ENCODE measurements at places on chromosomes 3 and 15.

DNA sequence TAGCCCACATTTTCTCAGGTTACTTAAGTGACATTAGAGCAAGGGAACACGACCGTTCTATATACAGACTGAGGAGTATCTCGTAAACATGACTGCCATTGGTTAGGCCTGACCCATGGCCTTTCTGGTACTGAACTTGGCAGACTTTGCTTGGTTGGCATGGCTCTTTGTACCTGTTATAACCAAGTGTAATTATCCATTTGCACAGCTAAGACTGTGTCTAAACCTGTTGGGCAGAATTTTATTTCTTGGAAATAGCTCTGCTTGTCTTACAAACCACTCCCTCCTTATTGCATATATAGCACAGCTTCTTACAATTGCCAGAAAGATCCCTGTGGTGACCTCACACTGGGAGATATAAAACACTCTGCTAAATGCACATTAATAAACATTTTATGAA lies 106.9 kb downstream of the P2RY1 start:
- no peak for DNase-seq

DNA sequence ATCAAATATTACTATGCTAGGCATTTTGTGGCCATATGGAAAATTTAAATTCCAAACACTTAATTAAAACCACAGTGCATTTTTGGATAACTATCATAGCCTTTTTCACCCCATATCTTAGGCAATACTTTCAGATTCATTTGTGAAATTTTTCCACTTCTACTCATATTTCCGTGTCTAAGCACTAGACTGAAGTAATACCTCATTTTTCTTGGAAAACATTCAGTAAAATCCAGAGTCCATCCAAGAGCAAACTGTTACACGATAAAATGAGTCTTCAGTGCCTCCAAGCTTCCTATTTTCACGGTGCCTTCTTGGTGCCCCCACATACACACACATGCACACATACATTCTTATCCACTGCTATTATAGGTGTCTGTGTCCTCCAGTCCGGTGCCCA lies 845.9 kb downstream of the TBL1XR1 start:
- DNase-seq = no peak

DNA sequence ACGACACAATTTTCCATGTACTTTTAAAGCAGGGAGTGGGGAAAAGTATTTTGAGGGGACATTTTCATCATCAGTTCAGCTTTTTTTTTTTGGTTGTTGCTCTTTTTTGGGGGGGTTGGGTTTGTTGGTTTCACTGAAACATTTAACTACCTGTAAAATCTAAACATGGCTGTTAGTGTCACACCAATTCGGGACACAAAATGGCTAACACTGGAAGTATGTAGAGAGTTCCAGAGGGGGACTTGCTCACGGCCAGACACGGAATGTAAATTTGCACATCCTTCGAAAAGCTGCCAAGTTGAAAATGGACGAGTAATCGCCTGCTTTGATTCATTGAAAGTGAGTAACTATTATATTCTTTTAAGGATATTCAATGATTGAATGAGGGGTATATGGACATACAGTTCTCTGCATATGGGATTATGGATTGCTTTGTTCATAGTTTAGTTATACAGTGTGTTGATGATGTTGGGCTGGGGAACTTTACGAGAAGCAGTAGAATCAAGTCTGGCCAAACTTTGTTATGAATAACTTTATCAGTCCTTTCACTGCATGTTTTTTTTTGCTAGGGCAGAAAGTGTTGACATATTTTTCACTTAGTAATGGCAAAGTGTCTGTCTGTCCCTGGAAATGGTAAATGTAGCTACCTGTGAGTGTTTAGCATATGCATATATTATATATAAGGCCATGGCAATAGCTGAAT lies 31.5 kb downstream of the MBNL1 start:
- no peak for DNase-seq

DNA sequence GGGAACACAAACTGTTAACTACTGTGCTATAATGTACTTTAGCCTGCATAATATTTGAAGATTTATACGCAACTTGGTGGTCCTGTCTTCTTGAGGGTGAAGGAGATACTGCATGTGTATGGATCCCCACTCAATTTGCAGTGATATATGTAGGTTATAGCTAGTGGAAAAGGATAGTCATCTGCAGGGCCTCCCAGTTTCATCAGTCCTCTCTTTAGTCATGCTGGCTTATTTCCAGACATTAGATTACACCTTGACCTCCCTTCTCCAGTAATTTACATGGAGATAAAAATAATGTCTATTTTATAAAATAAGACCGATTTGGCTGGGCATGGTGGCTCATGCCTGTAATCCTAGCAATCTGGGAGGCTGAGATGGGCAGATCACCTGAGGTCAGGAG lies 3.7 kb downstream of the NR1D2 start:
- DNase-seq = no peak

DNA sequence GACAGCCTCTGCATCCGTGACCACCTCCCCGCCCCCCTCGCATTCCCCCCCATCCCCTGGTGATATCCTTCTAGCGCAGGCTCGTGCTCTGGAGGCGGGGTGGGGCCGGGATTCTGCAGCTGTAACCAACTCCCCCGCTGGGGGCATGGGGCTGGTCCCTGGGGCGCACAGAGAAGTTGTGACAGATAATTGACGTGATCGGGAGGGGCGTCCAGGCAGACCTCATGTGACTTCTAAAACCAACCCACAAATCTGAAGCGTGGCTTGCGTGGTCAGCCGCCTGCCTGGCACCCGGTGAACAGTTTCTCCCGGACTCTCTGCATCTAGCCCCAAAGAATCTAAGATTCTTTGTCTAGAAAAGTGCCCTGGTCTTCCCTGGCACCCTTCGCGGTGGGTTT lies 100.6 kb upstream of the IGF1R start:
- no peak for DNase-seq

GRCh38 chr15:58966698-58967097 lies 20.8 kb upstream of the RNF111 start:
- DNase-seq = no peak

GRCh38 chr15:52789008-52789600 lies 1.0 kb downstream of the ONECUT1 start:
- no peak for DNase-seq

- DNase-seq = no peak
These were observed 68.1 kb upstream of the FOXP1 start for GRCh38 chr3:71651625-71652024.

DNA sequence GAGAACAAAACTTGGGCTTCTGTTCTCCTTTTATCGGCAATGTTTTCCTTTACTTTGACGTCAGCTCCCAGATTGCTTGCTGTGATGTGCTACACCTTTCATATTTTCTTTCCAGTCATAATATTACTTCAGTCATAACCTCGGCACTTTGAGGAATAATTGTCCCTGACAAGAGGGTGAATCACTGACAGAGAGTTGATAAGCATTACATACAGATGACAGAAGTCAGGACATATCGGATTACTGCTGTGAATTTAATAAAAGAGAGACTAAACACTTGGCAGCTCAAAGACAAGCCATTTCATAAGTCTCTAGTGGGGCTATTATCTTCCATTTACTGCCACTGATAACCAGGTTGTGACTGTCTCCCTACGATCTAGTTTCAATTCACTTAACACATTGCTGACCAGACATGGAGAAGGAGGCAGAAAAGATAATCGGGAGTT lies 362.1 kb upstream of the ARRDC4 start:
- no peak for DNase-seq

DNA sequence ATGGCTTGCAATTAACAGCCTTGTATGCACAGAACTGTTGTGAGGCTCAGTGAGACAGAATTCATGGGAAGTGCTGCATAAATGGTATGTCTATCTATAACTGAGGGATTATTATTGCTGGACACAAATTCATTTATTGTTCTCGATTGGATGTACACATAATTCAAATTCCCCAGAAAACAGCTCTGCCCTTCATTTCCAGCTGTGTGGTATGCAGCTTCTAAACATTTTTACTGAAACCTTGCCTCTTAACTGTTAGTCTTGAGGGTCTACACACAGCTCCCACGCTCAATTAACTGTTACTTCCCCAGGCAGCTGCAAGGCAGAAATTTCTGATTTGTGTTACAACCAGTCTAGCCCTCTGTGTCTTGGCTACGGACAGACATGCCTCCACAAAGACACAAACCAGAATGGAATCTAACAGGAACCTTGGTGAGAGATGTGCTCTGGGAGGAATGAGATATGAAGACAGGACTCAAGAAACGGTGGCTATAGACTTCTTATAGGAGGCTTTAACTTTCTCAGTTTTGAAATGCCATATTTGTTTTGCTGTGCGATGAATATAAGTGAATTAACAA lies 139.7 kb upstream of the TBL1XR1 start:
- no peak for DNase-seq

GRCh38 chr3:35817216-35817615 lies 177.9 kb downstream of the ARPP21 start:
- DNase-seq = no peak

DNA sequence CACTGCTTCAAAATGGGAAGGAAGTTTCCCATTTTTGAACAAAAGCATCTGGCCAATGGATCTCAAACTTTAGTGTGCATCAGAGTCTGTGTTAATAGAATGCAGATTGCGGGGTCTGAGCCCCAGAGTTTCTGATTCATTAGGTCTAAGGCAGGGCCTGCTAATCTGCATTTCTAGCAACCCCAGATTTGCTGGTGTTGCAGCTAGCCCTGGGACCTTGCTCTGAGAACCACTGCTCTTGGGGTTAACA lies 30.7 kb upstream of the USP3 start:
- no peak for DNase-seq

- DNase-seq = no peak
These were observed 69.4 kb downstream of the SRGAP3 start for GRCh38 chr3:9179826-9180763.

DNA sequence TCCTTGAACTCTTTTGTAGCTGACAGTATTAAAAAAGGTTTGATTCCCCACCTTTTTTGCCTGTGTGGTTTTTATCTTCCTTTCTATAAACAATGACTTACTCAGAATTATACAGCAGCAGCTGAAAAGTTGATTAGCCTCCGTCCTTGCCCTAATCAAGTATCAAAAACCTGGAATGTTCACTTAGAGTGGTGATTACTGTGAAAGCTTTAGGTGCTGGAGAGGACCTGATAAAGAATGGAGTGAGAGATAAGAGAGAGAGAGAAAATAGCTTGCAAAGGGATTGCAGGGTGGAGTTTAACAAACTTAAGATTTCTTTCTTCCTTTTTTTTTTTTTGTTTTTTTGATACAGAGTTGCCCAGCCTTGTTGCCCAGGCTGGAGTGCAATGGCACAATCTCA lies 6.7 kb downstream of the CGNL1 start:
- DNase-seq = no peak

DNA sequence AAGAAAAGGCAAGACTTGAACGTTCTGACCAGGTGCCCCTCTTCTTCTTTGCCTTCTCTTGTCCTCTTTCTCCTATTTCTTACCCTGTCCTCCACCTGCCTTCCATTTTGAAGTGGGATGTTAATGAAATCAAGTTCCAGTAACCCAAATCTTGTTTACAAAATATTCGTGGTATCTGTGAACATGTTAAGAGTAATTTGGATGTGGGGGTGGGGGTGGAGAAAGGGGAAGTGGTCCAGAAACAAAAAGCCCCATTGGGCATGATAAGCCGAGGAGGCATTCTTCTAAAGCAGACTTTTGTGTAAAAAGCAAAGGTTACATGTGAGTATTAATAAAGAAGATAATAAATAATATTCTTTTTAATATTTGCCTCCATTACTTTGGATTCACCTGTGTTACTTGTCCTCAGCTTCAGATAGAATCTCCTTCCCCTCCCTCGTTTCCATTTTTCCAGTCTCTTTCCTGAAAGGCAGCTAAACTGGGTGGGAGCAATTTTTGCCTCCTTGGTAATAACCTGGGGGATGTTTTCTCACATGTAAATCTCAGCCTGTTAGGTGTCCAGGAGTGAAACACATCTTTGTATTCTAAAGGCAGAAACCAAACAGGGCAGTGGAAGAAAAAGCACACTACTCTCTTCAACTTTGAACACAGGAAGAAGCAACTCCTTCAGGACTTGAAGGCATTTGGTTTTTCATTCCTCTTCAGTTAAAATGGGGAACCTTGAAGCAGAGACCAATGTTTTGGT lies 3.2 kb downstream of the CHST2 start:
- DNase-seq = no peak

GRCh38 chr3:39038165-39038564 lies 13.6 kb downstream of the SCN11A start:
- no peak for DNase-seq

DNA sequence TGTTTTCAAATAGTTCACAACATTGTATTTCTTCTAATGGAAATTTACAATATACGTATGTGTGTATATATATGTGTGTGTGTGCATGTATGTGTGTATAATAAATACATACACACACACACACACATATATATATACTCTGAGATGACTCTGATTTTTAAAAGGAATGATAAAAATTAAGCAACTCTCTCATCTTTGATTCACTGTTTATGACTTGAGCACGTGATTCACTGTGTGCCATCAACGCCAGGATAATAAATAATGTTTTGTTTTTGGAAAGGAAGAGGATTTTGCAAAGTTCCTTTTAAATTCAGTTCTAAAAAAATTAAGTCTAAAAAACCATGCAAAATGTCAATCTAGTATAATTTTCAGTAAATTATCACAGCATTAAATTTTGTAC lies 132.4 kb downstream of the P3H2 start:
- DNase-seq = no peak

DNA sequence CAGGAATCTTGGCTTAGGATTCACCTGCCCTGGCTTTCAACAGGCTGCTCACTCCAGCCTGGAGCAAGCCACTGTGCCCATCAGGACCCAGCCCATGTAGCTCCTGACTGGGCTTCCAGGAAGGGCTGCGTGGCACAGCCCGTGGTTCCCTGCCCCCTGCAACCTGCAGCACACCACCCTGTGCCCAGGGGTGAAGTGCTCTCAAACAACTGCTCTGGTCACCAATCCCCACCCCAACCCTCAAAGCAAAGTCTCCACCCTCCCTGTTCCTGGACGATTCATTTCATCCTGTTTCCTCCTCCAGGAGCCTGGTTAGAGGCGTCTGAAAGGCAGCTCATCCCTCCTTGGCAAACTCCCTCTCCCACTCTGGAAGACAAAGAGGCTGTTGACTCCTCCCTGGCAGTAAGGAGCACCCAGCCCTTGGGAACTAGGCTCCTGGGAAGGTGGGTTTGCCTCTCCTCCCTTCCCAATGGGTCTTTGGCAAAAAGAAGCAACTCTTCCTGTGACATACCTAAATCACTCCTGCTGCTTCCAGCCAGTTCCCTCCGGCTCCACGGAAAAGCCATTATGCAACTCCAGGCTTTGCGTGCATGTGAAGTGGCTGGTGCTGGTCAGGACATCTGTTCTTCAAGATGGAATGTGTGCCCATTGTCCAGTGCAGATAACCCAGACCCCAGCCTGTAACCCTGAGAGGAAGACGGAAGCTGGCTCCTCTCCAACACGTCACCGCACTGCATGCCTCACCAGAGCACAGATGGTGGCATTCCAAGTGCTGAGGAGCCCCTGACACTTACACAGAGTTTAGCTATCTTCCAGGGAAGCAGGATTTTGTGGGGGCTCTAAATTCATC lies 29.1 kb upstream of the VIPR1 start:
- no peak for DNase-seq

GRCh38 chr15:59562448-59563186 lies 49.0 kb upstream of the GCNT3 start:
- no peak for DNase-seq

GRCh38 chr15:65029736-65030208 lies 333 bp upstream of the MTFMT start:
- DNase-seq = no peak
